Keratinocyte (primary cell): ENCODE measurements at places on chromosomes 3 and 15. TPM values are rescaled to one million over a fixed set of nuclear protein-coding genes. Genes with fewer than 3 reads are reported as not detected.

- no peak for DNase-seq
Measured at GRCh38 chr3:48042071-48042760, 26.0 kb upstream of the MAP4 start.

GRCh38 chr3:33855884-33856546, 57.6 kb downstream of the PDCD6IP start:
- no peak for DNase-seq

DNA sequence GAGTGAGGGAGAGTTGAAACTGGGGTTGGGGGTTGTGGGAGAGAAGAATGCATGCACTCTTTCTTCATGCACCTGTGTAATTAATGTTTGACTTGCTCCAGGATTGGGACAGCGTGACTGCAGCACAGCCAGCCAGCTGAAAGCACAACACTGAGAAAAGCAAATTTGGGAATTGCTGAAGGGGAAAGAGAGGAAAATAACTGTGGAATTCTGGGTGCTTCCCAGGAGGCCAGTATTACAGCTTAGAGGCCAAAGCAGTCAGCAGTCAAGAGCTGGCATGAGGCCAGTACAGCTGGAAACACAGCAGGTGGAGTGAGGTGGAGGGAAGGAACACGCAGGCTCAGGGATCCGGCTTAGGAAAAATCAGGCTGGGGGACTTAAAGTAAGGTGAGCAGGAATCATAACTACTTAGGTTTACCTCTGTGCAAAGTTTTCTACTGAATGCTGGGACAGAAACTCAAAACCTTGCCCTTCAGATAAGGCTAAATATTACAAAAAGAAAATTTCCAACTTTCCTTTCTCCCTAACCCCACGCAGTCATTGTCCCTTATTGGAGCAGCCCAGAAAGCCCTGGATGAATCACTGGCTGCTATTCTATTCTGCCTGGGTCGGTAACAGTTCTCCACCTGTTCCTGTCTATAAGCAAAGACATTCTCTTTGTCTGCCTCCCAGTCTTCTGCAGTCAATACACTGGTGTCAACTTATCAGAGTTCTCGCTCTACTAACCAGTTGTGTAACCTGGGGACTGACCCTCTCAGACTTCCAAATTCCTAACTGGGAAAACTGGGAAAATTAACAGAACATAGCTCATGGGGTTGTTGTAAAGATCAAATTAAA, 167.2 kb downstream of the MAGI1 start:
- no peak for DNase-seq

GRCh38 chr3:9400616-9401015, 3.2 kb downstream of the SETD5 start:
- no peak for DNase-seq

DNA sequence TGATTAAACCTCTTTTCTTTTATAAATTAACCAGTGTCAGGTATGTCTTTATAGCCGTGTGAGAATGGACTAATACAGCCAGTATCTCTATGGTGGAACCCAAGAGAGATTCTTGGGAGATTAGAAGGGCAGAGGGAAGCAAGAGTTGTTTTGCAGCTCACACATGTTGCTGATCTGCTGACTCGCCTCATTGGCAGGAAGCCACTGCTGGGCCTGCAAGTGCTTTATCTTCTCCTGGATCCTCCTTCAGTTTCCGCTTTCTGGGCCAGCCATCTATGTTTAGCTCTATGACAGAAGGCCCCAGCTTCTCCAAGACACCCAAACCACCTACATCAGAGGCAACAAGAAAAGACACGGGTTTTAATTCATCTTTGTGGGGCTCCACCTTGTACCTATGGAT, 23.4 kb upstream of the GALNT15 start:
- no peak for DNase-seq

DNA sequence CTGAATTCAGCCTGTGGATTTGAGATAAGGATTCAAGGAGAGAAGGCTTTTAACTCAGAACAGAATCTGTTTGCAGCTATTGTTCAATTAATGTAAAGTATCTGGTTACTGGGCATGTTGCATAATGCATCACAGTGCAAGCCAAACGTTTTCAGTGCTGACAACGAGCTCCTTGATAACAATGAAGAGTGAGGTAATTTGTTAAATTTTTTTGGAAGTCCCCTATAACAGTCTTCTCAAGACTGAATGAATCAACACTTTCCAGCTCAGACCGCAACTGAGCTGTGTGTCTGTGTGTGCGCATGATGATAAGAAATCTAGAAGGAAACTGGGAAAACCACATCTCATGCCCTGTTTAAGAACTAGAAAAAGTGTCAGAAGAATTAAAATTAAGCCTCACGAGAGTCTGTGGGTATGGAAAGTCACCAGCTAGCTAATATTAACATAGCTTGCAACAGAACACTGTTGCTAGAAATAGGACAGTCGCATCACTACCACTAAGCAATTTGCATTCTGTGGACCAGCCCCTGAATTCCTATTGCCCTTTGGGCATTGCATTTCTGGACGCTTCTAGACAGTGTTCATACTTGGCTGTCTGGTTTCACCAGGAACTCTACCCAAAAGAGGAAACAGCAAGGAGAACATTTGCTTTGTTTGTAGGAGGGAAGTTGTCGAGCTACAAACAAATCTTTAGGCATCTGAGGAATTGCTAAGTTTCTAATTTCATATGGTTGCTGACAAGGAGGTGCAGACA, 43.7 kb upstream of the ATP2C1 start:
- DNase-seq, result peak; percentile 53

GRCh38 chr15:57085267-57085666, 166.8 kb downstream of the TCF12 start:
- DNase-seq, result no peak

Gene LCTL
- polyA plus RNA-seq, result 0.09 to 0.42 TPM (median 0.38 TPM) in 3 replicates

Gene GRK7
- not detected in 3 replicates for polyA plus RNA-seq

GRCh38 chr15:81069356-81069755, 64.7 kb upstream of the CFAP161 start:
- DNase-seq, result no peak

Gene CD276
- polyA plus RNA-seq, result 48.9 to 135 TPM (median 62.9 TPM) in 3 replicates

- DNase-seq, result no peak
Measured at GRCh38 chr3:48013288-48013980, 2.8 kb downstream of the MAP4 start.

Gene GOLGB1
- polyA plus RNA-seq, result 10.8 to 21.9 TPM (median 21.7 TPM) in 3 replicates

DNA sequence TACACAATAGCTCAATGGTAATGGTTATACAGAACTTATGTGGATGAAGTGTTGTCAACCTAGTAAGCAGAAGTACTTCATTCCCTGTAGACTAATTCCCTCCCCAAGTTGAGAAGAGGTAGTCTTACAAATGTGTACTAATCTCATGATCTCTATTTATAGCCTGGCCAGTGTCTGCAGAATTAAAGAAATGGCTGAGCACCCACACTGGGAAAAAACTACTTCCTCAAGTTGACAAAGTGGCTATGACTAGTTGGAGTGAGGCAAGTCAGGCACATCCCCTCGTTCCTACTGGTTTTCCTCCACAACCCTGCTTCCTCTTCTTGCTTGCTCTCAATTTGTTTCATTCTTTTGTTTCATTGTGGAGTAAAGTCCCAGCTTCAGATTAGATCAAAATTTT, 566.7 kb upstream of the ZNF717 start:
- DNase-seq, result no peak

GRCh38 chr3:132315851-132316250, 1.4 kb upstream of the ACP3 start:
- no peak for DNase-seq

GRCh38 chr15:92502336-92502735, 108.7 kb downstream of the ST8SIA2 start:
- DNase-seq, result no peak

Gene SLC27A2
- polyA plus RNA-seq, result 0.15 to 0.34 TPM (median 0.31 TPM) in 3 replicates

DNA sequence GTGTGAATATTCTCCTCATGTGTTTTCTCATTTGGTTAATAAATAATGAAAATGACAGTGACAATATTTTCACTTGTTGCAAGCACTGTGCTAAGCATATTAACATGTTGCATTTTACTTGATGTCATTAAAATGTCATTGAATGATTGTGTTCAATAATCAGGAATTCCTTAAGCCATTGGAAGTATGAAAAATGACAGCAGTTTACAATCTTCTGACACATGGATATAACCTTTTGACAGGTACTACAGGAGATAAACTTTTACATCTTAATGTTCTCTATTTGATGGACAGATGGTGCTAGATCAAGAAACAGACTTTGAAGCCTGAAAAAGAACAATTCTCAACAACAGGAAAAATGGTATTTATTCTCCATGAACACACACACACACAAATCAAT, 1138.3 kb downstream of the ROBO2 start:
- DNase-seq, result no peak

- no peak for DNase-seq
Measured at GRCh38 chr15:88115486-88116152, 140.9 kb downstream of the NTRK3 start.

Gene AP4E1
- 4.2 to 7.9 TPM (median 5.4 TPM) in 3 replicates for polyA plus RNA-seq

DNA sequence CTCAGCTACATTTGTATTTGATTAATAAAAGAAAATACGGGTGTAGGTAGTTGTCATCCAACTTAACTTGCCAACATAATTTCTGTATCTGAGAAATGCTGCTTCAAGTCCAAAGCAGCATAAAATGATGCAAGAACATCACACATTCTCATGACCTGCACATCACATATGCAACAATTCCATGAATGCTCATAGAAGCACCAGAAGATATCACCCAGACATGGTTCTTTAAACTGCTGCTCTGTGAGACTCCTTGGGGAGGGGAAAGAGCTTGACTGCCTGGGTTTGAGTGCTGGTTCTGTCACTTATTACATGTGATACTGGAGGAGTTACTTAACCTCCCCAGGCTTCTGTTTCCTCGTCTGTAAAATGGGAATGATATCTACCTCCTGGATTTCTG, 39.4 kb downstream of the CHST14 start:
- no peak for DNase-seq
